ENCODE measurements at places on chromosomes 1 and 21.

- no peak for DNase-seq
Observed at GRCh38 chr1:43214501-43215444, 42.6 kb downstream of the CFAP57 start.

DNA sequence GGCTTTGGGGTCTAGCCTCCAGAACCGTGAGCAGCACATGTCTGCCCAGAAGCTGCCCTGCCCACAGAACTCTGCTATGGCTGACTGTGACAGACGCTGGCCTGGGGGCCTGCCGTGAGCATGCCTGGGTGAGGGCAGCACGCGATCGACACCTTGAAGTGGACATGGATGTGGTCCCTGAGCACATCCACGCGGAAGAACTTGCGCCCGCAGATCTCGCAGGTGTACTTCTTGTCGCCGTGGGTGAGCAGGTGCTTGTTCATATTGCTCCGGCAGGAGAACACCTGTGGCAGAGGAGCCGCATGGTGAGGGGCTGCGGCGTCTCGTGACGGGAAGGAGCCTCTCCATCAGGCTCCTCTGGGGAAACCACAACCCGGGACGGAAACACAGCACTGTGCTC, 56.0 kb downstream of the PRDM15 start:
- no peak for DNase-seq

DNA sequence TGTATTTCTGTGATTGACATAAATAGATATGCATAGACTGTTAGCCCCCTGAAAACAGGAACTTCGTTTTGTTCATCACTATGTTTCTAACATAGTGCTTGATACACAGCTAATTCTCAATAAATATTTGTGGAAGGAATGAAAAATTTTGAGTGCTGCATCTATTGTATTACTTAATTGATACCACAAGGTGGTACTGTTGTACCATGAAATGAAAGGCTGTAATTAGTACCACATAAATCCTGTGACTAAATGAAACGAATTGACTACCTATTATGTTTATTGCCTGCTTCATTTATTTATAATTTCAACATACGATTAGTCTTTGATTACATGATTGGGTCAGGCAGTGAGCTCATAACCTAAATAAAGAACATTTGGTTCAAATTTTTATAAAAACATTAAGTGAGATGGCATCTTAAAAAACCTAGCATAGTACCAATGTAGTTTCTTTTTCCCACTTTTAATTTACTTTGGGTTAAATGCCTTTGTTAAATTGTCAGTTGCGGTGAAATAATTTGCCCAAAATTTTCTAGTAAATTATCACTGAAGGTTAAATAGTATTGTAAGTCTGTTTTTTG, 15.0 kb upstream of the TGFB2 start:
- DNase-seq: no peak

- DNase-seq: no peak
Observed at GRCh38 chr1:51263147-51263877, 27.2 kb downstream of the RNF11 start.

GRCh38 chr21:22250355-22250754, 1252.1 kb downstream of the NCAM2 start:
- DNase-seq: no peak

DNA sequence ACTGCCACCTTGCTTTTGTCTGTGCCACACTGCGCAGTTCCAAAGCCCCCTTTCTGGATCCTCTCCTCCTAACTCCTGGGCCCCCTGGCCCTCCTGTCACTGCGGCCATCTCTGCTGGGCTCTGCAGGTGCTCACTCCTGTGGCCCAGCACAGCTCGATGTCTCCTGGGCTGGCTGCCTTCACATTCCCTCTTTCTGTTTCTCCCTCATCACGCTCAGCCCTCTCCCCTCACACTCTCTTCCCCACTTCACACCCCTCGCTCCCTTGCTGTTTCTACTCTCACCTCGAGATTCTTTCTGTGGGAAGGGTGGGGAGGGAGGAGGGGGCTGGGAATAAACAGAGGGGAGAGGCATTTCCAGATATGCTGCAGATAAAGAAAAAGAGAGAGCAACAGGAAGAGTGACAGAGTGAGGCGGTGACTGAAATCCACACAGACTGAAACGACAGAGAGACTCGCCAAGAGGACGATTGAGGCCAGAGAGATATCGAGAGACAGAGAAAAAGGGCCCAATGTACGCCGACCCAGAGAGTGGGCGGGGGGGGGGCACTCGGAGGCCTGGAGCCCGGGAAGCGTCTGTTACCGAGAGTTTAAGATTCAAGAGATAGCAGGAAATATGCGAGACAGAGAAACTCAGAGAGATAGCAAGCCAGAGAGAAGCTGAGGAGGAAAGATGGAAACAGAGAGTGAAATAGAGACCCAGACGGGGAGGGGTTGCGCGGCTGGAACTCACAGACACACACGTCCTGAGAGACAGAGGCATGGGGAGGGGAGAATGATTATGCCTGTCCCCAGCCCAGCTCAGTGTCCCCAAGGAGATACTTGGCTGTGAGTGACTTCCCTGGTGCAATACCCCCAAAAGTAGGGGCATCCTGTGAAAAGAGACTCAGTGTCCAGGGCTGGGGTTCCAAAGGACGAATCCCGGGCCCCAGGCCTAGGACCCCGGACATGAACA, 666 bp downstream of the CSF3R start:
- DNase-seq: no peak

DNA sequence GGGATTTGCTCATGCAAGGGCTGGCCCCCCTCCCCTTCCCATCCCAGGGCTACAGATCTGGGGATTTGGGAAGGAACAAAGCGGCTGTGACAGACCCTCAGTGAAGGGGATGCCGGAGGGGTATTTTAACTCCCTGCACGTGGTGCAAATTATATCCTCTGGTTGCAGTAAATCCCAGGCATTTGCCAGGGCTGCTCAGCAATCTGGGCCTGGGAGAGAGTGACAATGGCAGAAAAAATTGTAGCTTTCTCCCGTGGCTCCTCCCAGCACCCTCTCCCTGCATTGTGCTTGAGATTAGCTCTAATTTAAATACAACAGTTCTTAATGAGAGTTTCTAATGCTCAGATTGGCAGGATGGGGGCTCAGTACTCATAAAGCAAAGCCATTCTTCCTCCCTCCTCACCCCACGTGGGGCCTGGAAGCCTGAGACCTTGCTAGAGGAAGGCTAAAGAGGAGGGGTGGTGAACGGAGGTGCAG, 129.9 kb upstream of the CD34 start:
- no peak for DNase-seq

- peak; percentile 70 for DNase-seq
Observed at GRCh38 chr21:45827881-45828579, 153.5 kb upstream of the COL6A1 start.

- no peak for DNase-seq
Observed at GRCh38 chr1:150194381-150195031, 41.4 kb downstream of the ANP32E start.

- DNase-seq: no peak
Observed at GRCh38 chr1:42317308-42317707, 17.7 kb downstream of the FOXJ3 start.

DNA sequence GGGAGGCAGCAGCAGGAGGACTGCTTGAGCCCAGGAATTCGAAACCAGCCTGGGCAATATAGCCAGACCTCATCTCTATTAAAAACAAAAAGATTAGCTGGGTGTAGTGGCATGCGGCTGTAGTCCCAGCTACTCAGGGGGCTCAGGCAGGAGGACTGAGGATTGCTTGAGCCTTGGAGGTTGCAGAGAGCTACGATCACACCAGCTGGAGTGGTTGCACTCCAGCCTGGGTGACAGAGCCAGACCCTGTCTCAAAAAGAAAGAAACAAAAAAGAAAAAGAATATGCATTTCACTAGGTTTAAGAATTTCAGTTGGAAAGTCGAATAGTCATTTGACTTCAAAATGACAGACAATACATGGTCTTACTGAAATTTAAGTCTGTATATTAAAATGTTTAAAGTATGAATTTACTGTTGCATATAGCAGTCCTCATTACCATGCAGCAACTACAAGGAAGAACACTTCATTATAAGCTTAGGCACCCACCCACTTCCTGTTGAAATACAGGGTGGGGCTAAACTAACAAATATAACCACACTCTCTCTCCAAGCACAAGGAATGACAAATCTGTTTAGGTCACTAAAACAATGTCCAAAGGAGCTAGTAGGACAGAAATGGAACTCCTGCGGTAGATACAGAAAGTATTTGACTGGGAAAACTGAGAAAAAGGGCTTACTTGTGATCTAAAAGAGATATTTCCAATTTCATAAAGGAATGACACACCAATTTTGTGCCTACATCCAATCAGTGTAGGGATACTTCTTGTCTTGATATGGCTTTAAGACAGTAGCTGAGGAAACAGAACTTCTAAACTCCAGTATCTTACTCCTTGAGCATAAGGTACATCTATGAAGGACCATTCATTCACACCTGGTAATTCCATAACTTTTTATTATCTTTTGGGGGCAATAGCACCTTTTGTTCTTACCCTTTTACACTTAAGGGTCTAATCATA, 44.1 kb downstream of the GPR3 start:
- no peak for DNase-seq

- DNase-seq: no peak
Observed at GRCh38 chr1:15835205-15835740, 12.2 kb upstream of the SPEN start.

GRCh38 chr1:152756872-152757271, 953 bp upstream of the KPRP start:
- DNase-seq: no peak

DNA sequence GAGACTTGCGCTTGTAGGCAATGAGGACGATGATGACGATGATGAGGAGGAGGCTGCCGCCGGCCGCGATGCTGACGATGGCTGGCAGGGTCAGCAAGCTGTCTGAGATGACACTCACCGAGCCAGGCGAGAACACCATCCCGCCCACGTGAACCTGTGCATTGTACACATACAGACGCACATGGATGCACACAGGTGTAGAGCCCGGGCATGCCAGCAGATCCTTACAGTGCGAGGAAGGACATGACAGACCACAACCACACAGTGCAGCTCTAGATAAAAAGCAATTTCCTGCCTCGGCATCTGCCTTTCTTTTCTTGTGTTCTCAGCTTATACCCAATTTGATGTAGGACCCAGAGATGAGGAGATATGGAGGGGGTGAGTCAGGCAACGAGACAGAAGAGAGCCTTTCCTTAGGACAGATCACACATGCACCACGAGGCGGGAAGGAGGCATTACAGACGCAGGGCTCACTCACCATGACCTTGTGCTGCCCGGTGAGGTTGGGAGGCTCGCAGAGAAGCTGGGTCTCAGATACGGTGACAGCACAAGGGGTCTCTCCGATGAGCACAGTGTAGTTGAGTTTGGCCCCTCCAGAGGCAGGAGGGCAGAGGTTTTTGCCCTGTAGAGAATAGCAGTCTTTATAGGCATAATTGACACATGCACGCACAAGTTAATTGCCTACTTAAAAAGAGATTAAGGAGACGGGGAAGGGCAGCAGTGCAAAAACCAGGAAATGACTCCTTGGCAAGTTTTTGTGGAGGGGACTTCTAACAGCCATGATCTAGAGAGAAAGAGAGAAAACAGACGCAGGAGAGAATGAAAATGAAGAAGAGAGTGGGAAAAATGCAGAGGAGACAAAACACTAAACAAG, 133.9 kb upstream of the CD34 start:
- DNase-seq: peak; percentile 85

DNA sequence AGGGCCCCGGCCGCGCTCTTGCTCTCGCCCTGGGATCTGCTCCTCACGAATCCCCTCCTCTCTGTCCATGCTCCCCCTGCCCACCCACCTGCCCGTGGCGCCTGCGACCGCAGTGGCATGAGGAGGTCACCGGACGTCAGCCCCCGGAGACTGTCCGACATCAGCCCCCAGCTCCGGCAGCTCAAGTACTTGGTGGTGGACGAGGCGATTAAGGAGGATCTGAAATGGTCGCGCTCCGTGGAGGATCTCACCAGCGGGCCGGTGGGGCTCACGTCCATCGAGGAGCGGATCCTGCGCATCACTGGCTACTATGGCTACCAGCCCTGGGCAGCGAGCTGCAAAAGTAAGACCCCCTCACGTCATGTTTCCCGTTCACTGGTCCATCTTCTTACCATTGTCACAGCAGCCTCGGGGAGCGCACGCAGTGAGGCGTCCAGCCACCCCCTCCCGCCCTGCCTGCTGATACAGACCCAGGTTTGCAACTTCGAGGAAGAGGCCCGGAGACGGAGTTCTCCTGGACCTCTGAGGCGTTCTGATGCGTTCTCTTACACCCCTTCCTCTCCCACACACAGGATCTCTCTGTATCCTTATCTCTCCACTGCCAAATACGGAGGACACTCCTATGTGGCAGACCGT, 1.1 kb downstream of the SLC35F3 start:
- peak; percentile 68 for DNase-seq

- no peak for DNase-seq
Observed at GRCh38 chr1:154352245-154352580, 26.9 kb downstream of the ATP8B2 start.

- DNase-seq: no peak
Observed at GRCh38 chr1:10957133-10957532, 55.3 kb upstream of the TARDBP start.

All from posterior cingulate gyrus (tissue), 11 donors.